Stomach (tissue), 19 donors: ENCODE measurements at places on chromosomes 2 and 18. TPM values are rescaled to one million over a fixed set of nuclear protein-coding genes. Genes with fewer than 3 reads are reported as not detected.

SERPINB12 gene
- not detected for total RNA-seq

DNA sequence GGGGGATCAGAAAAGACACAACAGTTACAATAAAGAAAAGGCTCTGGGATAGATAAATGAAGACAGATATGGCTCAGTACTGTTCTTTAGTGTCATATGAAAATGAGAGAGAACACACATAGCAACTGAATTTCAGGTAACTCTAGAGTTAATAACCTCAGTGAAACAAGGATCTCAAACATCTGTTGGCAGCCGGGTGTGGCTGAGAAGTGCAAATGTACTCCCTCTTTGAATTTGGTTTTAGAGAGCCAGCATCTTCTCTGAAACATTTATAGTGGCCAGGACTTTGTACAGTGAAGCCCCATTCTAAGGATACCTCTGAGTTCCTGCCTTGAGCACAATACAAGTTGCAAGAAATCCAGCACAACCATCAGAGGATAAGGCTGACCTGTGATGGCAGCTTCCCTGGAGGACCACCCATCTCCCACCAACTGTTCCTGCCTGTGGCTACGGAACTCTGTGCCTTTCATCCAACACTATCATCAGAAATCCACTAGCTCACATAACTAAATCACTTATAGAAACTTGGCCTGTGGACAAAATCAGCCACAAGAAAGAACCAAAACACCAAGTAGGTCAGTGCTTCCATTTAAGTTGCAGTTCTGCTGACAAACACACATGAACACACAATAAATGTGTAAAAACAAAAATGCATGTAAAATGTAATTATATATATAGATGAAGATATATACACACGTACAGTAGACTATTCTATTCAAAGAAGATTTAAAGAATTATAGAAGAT lies 37.3 kb upstream of the PEX13 start:
- no peak for DNase-seq

DNA sequence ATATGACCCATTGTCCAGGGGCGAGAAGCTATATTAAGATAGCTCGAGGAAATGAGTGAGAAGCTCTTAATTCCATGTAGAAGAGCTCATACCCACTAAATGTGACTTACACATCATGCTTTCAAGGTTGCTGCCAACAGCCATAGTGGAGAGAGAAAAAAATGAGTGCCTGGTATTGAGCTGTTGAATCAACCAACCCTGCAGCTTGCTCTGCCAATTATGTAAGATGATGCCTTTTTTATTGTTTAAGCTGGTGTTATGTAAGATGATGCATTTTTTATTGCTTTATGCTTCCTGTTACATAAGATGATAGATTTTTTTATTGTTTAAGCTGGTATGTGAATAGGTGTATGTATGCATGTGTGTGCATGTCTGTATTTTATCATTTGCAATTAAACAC lies 228.2 kb downstream of the CCDC178 start:
- no peak for DNase-seq

DNA sequence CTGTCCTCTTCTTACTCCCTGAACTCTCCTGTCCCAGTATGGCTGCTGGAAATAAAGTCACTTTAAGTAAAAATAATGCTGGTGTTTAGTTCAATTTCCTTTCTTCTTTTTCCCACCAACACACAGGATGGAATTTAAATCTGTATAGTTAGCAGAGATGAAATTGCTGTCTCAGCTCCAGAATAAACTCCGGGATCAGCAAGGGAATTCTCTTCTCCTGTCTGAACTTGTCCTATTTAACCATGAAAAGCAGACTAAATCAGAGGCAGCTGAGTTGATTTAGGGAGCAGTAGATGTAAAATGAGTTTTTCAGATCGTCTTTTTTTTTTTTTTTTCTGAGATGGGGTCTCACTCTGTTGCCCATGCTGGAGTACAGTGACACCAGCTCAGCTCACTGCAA lies 25.9 kb downstream of the TTLL4 start:
- DNase-seq: no peak
